Body of pancreas (tissue), 4 donors: ENCODE measurements at places on chromosomes 16 and 17. TPM values are rescaled to one million over a fixed set of nuclear protein-coding genes. Genes with fewer than 3 reads are reported as not detected.
A peak's percentile ranks its signal among the peaks of the same experiment; 100 is the strongest.

DNA sequence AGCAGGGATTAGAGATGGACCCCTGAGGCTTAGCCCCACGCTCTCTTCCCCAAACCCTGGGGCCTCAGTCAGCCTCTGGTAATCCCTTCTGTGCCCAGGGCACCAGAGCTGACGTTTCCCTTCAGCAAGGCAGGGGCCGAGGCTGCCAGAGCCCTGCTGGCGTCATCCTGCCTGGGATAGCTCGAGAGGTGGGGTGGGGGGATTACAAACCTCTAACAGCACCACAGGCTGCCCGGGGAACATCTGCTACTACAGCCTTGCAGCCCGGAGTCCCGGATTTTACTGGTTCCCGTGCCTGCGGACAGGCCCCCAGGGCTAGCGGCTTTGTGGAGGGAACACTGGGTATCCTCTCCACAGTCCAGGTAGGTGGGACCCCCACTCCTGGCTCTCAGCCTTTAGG lies at the start of gene AANAT:
Gene AANAT (plus strand): TSS at position 238 of the 400 bp plus-strand sequence. CDS start 1,144 bp downstream, outside the sequence.
- DNase-seq = no peak
- H3K27me3 ChIP-seq = no peaks in the 10 kb centered on the region
- H3K27ac ChIP-seq = no peak within 1 kb of the TSS
- no peaks in the 10 kb centered on the region for H3K36me3 ChIP-seq

Gene PRAC2
- total RNA-seq = not detected

Gene GNG13
- total RNA-seq = not detected

- peaks cover 8% of the 10 kb centered on the region for H3K36me3 ChIP-seq
- H3K27ac ChIP-seq = no peak overlapping the region
- no peaks in the 10 kb centered on the region for H3K4me1 ChIP-seq
- peak; percentile 80 for DNase-seq
- H3K27me3 ChIP-seq = no peaks in the 10 kb centered on the region
Measured at GRCh38 chr17:3935140-3935542, 18.9 kb upstream of the P2RX1 start.

DNA sequence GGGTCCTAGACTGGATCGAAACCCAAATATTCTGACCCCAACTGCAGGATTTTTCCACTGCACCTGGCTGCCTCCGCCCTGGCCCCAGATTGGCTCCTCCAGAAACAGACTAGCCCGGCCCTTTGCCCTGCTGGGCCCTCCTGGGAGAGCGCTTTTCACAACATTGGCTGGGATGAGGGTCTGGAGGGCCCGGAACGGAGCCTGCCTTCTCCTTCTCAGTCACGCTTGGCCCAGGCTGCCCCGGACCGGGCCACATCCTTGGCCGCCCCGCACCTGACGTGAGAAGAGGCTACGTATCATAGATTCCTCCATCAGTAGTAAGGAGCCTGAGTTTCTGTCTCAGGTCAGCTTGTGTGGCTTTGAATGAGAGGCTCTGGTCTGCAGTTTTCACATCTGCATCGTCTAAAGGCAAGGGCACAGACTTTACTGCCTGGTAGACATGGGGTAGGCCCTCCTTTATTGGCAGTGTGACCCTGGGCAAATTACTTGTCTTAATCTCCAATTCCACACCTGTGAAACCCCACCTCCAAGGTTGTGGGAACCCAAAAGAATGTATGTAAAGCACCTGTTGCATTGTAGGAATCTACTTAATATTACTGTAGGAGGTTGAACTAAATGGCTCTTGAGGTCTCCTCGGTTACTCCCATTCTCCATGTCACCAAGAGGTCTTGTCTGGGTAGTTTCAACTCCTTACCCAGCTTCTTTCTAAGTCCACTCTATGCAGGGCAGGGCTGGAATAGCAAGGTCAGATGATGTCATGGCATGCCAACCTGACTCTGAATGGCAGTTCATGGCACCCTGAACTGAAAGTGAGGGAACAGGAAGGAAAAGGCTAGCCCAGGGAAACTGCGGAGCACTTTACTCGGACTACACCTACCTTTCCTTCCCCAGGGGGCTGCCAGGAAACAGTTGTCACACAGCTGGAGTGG lies 661 bp downstream of the LRRC3C start:
- DNase-seq = peak; percentile 59
- H3K27ac ChIP-seq = peak overlapping the region; percentile 83
- H3K4me1 ChIP-seq = peaks cover 43% of the 10 kb centered on the region
- H3K4me3 ChIP-seq = peak overlapping the region; percentile 44
- H3K36me3 ChIP-seq = no peaks in the 10 kb centered on the region
- no peaks in the 10 kb centered on the region for H3K27me3 ChIP-seq

- H3K27me3 ChIP-seq = no peaks in the 10 kb centered on the region
- H3K4me1 ChIP-seq = no peaks in the 10 kb centered on the region
- no peak overlapping the region for H3K4me3 ChIP-seq
- no peaks in the 10 kb centered on the region for H3K36me3 ChIP-seq
- no peak for DNase-seq
Measured at GRCh38 chr16:17503331-17503730, 32.6 kb upstream of the XYLT1 start.
